ENCODE measurements at places on chromosomes 2 and 18.

GRCh38 chr2:162839419-162839818 is 852 bp upstream of the KCNH7 start:
- DNase-seq = no peak

- DNase-seq = peak; percentile 56
These were observed 63.3 kb upstream of the ALPP start for GRCh38 chr2:232315049-232315922.

DNA sequence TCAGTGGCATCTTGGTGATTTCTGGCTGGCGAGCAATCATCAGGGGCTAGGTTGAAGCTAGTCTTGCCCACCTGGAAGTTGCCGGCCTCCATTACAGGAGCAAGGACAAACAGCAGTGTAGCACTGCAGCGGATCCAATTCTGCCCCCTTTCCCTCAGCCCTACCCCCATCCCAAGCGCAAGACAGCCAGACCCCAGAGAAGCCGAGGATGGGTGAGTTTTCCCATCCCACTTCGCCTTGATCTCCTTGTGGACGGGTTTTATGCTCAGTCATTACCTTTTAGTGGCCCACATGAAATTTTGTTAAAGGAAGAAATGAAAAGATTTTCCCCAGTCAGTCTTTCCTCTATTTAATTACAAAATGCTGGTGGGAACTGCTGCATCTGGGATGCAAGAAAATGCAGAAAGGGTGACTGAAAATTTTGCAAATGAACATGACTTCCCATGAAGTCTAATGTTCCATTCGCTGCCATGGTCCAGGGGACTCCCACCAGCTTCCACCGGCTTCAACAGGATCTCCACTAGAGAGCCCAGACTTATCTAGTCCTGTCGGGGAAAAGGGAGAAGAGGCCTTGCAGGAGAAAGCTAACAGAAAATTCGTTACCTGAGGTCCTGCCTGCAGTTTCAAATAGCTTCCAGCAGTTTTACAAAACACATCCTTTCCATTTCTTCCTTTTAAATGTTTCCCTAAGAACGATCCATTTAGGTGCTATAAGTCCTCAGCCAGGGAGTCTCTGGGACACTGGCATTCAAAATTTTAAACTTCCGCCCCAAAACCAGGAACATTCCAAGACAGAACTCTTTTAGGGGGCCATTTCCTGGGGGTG is 1.9 kb upstream of the HOXD9 start:
- no peak for DNase-seq

- DNase-seq = peak; percentile 38
These were observed 74.8 kb upstream of the GLI2 start for GRCh38 chr2:120660771-120661459.

DNA sequence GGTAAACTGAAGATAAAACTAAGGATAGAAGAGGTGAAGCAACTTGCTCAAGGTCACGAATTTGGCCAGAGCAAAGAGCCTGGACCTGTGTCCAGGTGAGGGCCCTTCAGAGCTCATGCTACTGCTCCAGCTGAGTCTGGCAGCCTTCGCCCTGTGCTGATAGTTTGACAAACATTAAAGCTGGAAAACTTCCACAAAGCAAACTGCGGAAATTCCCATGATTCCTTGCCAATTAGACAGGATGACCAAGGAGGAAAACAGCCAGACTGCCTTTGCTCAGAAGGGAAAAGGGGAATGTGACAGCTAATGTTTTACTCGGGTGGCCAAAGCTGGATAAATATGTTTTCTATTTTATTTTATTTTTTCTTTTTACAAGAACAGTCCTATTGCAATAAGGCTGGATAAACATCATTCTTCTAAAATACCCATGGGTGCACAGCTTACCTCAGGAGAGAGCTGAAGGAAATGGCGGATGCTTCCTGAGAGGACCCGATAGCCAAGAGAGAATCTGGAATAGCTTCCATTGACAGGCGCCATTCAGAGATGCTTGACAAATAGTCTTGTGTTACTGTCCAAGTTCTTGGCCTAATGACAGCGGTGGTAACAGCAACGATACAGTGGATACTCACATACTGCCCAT is 5.3 kb upstream of the CTAGE1 start:
- no peak for DNase-seq

DNA sequence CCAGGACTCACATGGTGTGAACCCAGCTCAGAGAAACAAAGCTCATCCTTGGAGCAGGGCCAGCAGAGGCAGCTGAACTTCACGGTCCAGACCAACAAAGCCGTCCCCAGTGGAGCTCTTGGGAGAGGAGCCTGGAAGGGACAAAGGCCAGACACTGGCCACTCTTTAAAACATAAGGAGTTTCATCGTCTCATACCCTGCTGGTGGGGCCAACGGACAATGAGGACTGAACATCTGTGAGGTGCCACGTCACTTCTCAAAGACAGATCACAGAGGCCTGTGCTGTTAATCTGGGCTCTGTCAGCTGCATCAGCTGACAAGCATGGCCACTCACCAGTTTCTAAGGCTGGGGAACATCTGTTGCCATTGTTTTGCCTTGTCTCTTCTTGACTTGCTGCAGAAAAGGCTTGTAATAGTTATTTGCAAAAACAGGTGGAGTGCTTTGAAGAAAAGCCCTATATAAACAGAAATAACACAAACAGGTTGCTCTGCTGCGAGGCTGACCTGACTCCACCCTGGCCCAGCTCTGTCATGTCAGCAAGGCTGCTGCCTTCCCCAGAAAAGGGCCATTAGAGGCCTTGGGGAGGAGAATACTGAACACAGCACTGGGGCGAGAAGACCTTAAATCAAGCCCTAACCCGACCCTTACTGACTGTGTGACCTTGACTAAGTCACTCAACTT is 68.1 kb upstream of the DAPL1 start:
- no peak for DNase-seq

- DNase-seq = no peak
These were observed 511.6 kb downstream of the ARHGAP15 start for GRCh38 chr2:143640826-143641225.

- DNase-seq = peak; percentile 54
These were observed 655 bp downstream of the RND3 start for GRCh38 chr2:150486539-150487484.

- no peak for DNase-seq
These were observed 354.2 kb downstream of the FBXO15 start for GRCh38 chr18:73793386-73793785.

- DNase-seq = no peak
These were observed 98.7 kb downstream of the TCF4 start for GRCh38 chr18:55489034-55489986.

- DNase-seq = no peak
These were observed 1.4 kb upstream of the YES1 start for GRCh38 chr18:813172-814071.

DNA sequence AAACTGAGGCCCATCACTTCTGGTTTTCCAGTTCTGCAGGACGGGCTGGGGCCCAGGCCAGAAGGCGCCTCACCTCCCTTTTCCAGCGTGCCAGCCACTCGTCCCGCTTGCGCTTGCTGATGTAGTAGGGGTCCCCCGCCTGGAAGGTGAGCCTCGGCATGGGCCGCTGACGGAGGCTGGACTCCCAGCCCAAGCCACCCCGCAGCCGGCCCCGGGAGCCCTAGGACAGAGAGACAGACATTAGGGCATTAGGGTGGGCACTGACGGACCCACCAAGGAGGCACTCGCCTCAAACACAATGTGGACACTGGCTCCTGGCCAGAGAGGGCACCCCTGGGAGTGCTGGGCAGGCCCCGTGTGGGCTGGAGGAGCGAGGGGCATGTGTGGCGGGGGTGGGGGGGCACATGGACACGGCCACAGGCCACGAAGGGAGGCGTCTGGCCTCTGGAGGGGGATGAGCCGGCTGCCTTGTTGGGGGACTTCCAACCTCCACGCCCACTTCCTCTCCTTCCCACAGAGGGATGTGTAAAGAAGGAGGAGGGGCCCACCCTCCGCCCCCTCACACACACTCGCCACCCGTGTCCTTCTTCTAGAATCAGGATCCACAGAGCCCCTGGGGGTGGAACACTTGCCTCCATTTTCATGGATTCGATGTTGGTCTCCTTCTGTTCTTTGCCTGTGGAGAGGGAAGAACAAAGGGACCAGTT is 66.7 kb downstream of the DNMT3A start:
- DNase-seq = no peak

DNA sequence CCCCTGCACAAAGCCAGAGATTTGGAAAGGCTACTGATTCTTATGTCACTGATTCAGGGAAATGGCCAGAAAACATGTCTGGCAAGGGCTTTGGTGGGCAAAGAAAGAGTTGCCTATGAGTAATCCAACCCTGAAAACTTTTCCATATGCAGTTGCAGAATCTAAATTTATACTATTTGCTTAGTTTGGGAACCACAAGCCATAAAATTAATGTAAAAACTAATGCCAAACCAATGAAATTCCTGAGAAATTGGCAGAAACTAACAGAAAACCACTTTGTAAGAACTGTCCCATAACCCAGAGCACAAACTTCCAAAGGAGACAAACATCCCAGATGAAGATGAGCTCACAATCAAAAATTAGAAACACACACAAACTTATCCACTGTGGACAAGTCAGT is 48.8 kb downstream of the TCF4 start:
- no peak for DNase-seq

- DNase-seq = no peak
These were observed 68.4 kb downstream of the TANK start for GRCh38 chr2:161228511-161229240.

GRCh38 chr2:120589771-120590608 is 145.7 kb upstream of the GLI2 start:
- DNase-seq = no peak

DNA sequence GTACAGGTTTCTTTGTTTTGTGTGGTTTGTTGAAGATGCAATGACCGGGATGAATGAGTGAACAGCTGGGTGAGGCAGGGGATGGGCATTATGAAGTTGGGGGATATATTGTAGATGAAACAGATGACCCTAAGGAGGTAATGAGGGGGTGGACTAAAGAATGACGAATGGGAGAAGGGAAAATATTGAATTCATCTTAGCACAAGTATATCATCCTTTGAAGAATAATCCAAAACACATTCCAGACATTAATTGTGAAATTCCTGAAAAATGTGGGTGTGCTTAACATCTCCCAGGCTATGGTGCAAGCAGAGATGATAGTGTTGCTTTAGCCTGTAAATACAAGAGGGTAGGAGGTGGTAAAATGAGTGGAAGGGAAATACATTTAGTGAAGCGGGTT is 5.8 kb downstream of the CRIM1 start:
- DNase-seq = no peak

DNA sequence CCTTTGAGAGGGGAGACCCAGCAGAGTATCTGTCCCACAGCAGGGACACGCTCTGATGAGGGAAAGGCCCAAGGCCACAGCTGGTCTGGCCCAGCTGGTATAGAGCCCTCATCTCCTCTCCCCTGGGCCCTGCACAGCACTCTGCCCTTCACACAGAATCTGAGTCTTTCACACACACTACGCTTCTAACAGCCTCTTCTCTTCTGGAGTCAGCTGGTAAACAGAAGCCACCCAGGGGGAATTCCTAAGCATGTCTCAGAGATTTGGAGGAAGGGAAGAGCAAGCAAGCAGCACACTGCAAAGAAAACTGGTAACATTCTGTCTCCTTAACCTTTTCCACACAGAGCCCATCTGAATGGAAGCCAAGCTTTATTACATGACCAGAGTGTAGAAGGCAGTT is 121.1 kb upstream of the ACAA2 start:
- DNase-seq = no peak

- DNase-seq = no peak
These were observed 198.9 kb upstream of the RAB6C start for GRCh38 chr2:129780316-129781270.

GRCh38 chr18:47944972-47945852 is 14.8 kb upstream of the SMAD2 start:
- no peak for DNase-seq

DNA sequence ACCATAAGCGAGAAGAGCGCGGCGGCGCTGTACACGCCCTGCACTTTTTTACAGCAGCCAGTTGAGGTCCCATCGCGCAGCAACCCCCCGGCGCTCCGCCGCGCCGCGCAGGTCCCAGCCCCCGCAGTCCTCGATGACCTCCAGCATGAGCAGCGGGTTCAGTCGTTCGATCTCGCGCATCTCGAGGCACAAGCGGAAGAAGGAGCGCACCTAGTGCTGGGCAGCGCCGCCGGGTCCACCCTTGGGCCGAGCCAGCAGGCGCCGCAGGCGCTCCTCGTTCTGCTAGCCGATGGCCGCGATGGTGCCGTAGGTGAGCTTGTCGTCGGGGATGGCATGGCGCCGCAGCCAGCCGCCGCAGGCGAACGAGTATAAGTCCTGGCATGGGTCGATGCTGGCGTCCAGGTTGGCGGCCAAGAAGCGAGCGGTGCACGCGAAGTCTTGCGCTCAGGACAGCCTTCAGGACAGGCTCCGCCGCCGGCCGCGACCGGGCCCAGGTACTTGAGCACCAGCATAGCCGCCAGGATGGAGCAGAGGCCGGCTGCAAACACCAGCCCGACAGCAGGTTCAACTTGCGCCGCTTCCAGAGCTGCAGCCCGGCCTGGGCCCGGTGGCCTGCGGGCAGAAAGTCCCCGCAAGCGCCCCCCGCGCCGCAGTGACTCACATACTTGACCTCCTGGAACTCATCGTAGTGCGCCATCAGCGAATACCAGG is 8.3 kb downstream of the ALPP start:
- DNase-seq = no peak

DNA sequence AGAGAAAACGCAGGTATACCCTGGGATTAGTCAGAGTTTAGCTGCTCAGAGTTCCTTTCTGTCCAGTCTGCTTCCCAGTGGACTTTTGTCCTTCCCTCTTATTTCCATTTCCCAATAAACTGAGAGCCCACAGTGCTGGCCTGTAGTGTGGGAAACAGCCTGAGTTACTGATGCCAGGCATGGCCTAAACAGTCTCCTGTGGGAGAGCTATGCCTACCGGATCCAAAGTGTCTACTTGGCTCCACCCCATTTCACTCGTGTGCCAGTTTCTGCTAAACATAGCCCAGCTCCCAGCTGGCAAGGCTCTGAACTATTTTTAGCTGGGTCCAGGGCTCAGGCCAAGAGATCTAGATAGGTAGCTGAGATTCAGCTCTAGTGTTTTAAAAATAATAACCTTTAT is 15.6 kb upstream of the PPP1CB start:
- peak; percentile 69 for DNase-seq

GRCh38 chr2:101704816-101705578 is 7.5 kb downstream of the MAP4K4 start:
- DNase-seq = no peak

GRCh38 chr2:235936493-235936892 is 231.7 kb downstream of the GBX2 start:
- no peak for DNase-seq

- DNase-seq = no peak
These were observed 39.8 kb upstream of the PXDN start for GRCh38 chr2:1784087-1784486.

DNA sequence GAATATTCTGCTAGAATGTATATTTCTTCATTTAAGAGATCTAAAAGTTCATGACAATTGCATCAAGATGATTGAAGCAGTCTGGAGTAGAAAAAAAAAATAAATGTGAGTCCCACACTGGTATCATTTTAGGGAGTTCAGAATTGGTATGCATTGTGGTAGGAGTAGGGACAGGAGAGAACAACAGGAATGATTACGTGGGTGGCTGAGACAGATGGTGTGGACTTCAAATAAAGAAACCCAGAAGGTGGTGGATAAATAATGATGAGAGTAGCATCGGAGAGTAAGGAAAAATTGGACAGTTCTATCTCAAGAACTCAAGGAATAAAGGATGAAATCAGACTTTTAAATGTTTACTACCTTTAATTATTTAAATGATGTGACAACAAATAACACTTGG is 289.6 kb downstream of the GALNT13 start:
- DNase-seq = no peak

GRCh38 chr2:82811946-82812345 is 1647.1 kb downstream of the SUCLG1 start:
- no peak for DNase-seq

- no peak for DNase-seq
These were observed 20.0 kb downstream of the NETO1 start for GRCh38 chr18:72847771-72848170.
